ENCODE measurements at places on chromosomes 7 and 10.

GRCh38 chr7:51025668-51026067 is 243.0 kb upstream of the GRB10 start:
- H3K36me3 ChIP-seq: no peaks in the 10 kb centered on the region
- DNase-seq: no peak
- no peaks in the 10 kb centered on the region for H3K27me3 ChIP-seq
- no peak overlapping the region for H3K4me3 ChIP-seq

GRCh38 chr10:102776779-102777456 is 33.2 kb downstream of the WBP1L start:
- peak; percentile 90 for DNase-seq
- H3K27me3 ChIP-seq: no peaks in the 10 kb centered on the region
- peaks cover 71% of the 10 kb centered on the region for H3K4me1 ChIP-seq
- peak overlapping the region; percentile 2 for H3K4me3 ChIP-seq

DNA sequence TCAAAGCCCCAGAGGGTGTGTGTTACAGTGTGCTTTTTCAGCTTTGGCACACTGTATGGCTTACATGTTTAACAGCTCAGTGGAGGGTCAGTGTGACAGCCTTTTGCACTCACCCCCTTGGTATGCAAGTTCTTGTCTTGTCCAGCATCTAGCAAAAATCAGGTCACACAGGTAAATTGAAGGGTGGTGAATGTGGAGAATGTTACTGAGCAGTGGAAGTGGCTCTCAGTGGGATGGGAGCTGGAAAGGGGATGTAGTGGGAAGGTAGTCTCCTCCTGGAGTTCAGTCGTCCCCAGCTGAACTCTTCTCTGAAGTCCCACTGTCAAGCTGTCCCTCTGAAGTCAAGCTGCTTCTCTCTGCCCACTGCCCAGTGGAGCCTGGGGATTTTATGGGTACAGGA is 21.0 kb upstream of the C10orf90 start:
- H3K36me3 ChIP-seq: no peaks in the 10 kb centered on the region
- H3K4me3 ChIP-seq: no peak overlapping the region
- DNase-seq: no peak
- H3K27me3 ChIP-seq: no peaks in the 10 kb centered on the region

DNA sequence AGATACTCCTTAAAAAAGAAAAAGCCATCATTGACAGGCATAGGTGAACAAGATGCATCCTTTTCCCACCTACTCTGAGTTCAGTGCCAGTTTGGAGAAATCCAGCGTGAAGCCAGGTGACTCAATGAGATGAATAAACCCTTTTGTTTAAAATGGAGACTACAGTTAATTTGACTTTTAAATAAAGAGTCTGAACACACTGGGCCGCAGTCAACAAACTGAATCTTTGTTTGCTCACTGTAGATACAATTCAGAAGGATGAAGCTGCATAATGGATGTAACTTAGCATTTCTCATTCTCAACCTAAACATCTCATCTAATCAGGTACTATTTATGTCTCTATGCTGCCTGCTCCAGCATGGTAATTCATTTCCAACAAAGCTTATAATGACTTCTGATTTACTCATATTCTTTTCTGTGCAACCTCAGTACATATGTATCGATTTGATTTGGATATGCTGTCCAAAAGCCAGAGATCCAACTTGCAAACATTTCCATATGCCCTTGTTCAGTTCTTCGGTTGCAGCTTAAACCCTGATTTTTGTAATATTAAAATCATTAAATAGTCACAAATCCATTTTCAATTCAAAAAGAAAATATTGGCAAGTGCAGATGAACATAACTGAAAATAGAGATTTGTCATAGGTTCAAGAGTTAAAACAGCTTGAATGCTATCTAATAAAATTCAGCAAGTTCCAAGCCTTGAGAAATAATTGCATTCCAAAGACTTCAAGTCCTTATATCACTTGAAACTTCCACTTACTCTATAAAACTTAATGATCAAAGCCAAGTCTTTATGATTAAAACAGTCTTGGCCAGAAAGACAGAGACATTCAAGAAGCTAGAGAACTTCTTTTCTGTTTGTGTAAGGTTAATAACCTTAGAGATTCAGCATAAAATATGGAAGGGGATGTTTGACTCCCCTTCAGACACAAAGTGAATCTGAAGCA is 67.8 kb downstream of the CPVL start:
- no peaks in the 10 kb centered on the region for H3K4me1 ChIP-seq
- DNase-seq: no peak
- H3K36me3 ChIP-seq: no peaks in the 10 kb centered on the region
- no peak overlapping the region for H3K27ac ChIP-seq
- no peak overlapping the region for H3K4me3 ChIP-seq

GRCh38 chr10:70343712-70344111 is 38.7 kb downstream of the LRRC20 start:
- DNase-seq: no peak
- H3K36me3 ChIP-seq: peaks cover 14% of the 10 kb centered on the region
- no peak overlapping the region for H3K27ac ChIP-seq
- H3K4me1 ChIP-seq: no peaks in the 10 kb centered on the region
- no peaks in the 10 kb centered on the region for H3K27me3 ChIP-seq

- peak overlapping the region; percentile 74 for H3K27ac ChIP-seq
- H3K4me1 ChIP-seq: peaks cover 17% of the 10 kb centered on the region
- DNase-seq: peak; percentile 88
- H3K4me3 ChIP-seq: no peak overlapping the region
Measured at GRCh38 chr7:77393261-77393660, 22.9 kb downstream of the GSAP start.

GRCh38 chr10:6926971-6927370 is 346.9 kb upstream of the PRKCQ start:
- no peaks in the 10 kb centered on the region for H3K27me3 ChIP-seq
- no peak overlapping the region for H3K4me3 ChIP-seq
- H3K36me3 ChIP-seq: no peaks in the 10 kb centered on the region
- no peak overlapping the region for H3K27ac ChIP-seq
- peaks cover 28% of the 10 kb centered on the region for H3K4me1 ChIP-seq

DNA sequence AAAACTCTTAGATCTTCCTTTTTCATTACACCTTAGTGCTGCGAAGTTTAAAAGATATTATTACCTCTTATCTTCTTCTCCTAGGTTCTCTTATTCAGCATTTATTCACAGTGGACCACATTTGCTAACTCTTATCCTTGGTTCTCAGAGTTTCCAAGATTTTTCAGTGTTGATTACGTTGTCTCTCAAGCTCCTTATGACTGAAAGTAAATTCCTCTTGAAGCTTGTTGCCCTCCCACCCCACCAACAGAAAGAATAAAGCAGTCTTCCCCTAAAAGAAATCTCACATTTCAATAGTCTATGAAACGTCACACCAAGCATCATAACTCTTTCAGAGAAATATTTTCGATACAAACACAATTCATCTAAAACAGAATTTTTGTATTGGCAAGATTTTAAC is 362.5 kb downstream of the MAGI2 start:
- no peak overlapping the region for H3K4me3 ChIP-seq
- no peaks in the 10 kb centered on the region for H3K36me3 ChIP-seq
- no peaks in the 10 kb centered on the region for H3K27me3 ChIP-seq
- peaks cover 3% of the 10 kb centered on the region for H3K4me1 ChIP-seq

DNA sequence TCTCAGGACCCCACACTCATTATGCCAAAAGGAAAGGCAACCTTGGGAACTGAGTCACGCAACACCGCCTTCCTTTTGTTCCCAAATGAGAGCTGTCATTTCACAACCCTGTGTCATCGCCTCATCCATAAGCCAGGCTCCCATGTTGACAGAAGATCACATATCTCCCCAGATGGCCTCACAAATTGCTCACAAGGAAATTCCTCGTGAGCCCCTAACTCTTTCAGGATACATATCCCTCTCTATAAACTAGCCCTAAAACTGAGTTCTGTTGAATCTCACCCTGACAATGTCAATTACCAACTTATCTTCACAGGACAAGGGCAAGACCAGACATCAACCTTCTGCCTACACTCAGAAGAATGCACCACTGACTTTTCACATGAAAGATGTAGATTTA is 22.6 kb downstream of the CCDC3 start:
- no peaks in the 10 kb centered on the region for H3K27me3 ChIP-seq
- H3K27ac ChIP-seq: no peak overlapping the region
- no peak overlapping the region for H3K4me3 ChIP-seq
- H3K36me3 ChIP-seq: no peaks in the 10 kb centered on the region

DNA sequence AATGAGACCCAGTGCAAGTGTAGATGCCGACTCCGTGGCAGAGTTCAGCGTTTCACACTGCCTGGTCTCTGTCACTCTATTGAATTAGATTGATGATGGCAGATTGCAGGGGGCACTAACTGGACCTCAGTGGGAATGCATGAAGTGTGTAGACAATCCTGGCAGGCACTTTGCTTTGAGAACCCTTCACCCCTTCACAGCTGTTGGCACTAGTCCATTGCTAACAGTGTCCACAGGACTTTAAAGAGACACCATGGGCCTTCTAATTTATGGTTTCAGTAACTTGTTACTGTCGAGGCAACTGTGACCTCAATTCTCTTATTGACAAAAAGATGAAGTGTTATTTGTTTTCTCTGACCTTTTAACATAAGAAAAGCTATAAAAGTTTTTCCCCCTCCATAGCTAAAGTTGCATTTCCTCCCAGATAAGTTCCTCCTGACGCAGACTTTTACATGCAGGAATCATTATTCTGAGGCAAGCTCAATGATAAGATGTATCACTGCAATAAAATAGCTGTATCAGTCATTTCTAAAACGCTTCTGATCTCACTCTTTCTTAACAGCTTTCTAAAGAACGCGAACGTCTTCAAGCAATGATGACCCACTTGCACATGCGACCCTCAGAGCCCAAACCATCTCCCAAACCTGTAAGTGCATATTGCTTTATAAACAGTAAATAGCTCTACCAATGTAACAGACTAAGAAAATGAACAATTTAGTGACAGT is 238.9 kb downstream of the FOXP2 start:
- no peaks in the 10 kb centered on the region for H3K4me1 ChIP-seq
- H3K4me3 ChIP-seq: no peak overlapping the region
- no peaks in the 10 kb centered on the region for H3K36me3 ChIP-seq
- H3K27ac ChIP-seq: no peak overlapping the region
- peaks cover 2% of the 10 kb centered on the region for H3K27me3 ChIP-seq

- no peak overlapping the region for H3K27ac ChIP-seq
- H3K27me3 ChIP-seq: no peaks in the 10 kb centered on the region
- DNase-seq: no peak
Measured at GRCh38 chr10:61135276-61135721, 191.3 kb upstream of the RHOBTB1 start.

- DNase-seq: no peak
- peaks cover 2% of the 10 kb centered on the region for H3K27me3 ChIP-seq
- H3K4me1 ChIP-seq: no peaks in the 10 kb centered on the region
- H3K36me3 ChIP-seq: no peaks in the 10 kb centered on the region
Measured at GRCh38 chr7:157058701-157059100, 48.2 kb upstream of the MNX1 start.

Measured in RWPE2 (cell line).